ENCODE measurements at places on chromosomes 2 and 18. TPM values are rescaled to one million over a fixed set of nuclear protein-coding genes. Genes with fewer than 3 reads are reported as not detected.

Gene SRD5A2
- not detected for total RNA-seq

Gene MTCL1
- total RNA-seq = 0.20 TPM

Gene NHEJ1
- 12.9 TPM for total RNA-seq

Gene CRYGD
- total RNA-seq = 0.69 TPM

Gene CAVIN2
- 16.5 TPM for total RNA-seq

Gene HOXD1
- total RNA-seq = not detected

Gene OXER1
- total RNA-seq = not detected

Gene RTN4
- total RNA-seq = 84.2 TPM

Gene ASAP2
- total RNA-seq = 1.5 TPM

Gene GTF2A1L
- not detected for total RNA-seq

Gene ALLC
- total RNA-seq = not detected

Gene NRP2
- not detected for total RNA-seq

Gene SPDYA
- 19.6 TPM for total RNA-seq

Gene POTEC
- total RNA-seq = not detected

Gene PPP1R1C
- not detected for total RNA-seq

Gene CD28
- total RNA-seq = 235 TPM

Gene PLA2R1
- not detected for total RNA-seq

Gene HOXD13
- not detected for total RNA-seq

Gene RUFY4
- 2.1 TPM for total RNA-seq

Gene SLC4A3
- not detected for total RNA-seq

Gene TDRD15
- not detected for total RNA-seq

Gene FAM161A
- total RNA-seq = 2.2 TPM

Gene KANSL1L
- total RNA-seq = 7.3 TPM

Gene SCG2
- not detected for total RNA-seq

Gene AQP12B
- total RNA-seq = not detected

Gene M1AP
- total RNA-seq = not detected

Gene CYTIP
- 454 TPM for total RNA-seq

Gene SEMA4C
- 23.3 TPM for total RNA-seq

Gene C1QL2
- total RNA-seq = not detected

Gene EVA1A
- total RNA-seq = not detected

Gene SNED1
- total RNA-seq = 170 TPM

Gene DCDC2C
- not detected for total RNA-seq

Gene IAH1
- total RNA-seq = 40.7 TPM

Gene GATA6
- 0.10 TPM for total RNA-seq

Gene EMILIN2
- 4.6 TPM for total RNA-seq

Gene IL1RL1
- 0.89 TPM for total RNA-seq

Gene SLC30A3
- 0.10 TPM for total RNA-seq

Gene C2orf78
- not detected for total RNA-seq

Gene ASB3
- total RNA-seq = 38.7 TPM

Gene MEP1B
- total RNA-seq = 0.42 TPM

Gene CNTNAP5
- total RNA-seq = not detected

Gene SPC25
- 0.96 TPM for total RNA-seq

Gene UPP2
- total RNA-seq = not detected

Gene LHCGR
- total RNA-seq = not detected

Gene FEV
- total RNA-seq = not detected

Gene DPYSL5
- not detected for total RNA-seq

Gene VSNL1
- total RNA-seq = not detected

Gene MBD2
- 132 TPM for total RNA-seq

Gene SATB2
- total RNA-seq = not detected

Gene CARF
- total RNA-seq = 11.3 TPM

Gene ERICH2
- total RNA-seq = not detected

Gene CYP20A1
- 36.6 TPM for total RNA-seq

Gene SCTR
- not detected for total RNA-seq

Gene GPR45
- not detected for total RNA-seq

Gene GRB14
- total RNA-seq = 0.69 TPM

Gene SALL3
- not detected for total RNA-seq

Gene MTIF2
- total RNA-seq = 21.3 TPM
